ENCODE measurements at places on chromosomes 2 and 18.
A peak's percentile ranks its signal among the peaks of the same experiment; 100 is the strongest.

GRCh38 chr2:38524580-38524979, 78.1 kb downstream of the HNRNPLL start:
- no peak for DNase-seq

DNA sequence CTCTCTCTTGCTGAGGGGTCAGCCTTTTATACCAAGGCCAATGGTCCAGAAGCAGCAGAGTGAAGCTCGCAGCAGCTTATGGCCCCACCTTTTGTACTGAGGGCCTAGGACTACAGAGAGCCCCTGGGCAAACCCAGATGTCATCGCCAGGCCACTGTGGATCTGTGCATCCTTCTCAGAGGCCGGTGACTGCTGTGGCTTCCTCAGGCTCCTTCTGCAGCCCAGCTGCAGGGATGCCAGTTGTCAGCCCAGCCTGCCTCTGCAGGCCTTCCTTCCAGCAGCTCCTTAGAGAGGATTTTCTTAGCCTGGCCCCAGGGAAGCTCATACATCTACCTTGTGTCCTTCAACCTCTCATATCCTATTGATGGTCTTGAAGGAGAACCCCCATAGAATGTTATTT, 6.5 kb upstream of the ACOXL start:
- DNase-seq: no peak

DNA sequence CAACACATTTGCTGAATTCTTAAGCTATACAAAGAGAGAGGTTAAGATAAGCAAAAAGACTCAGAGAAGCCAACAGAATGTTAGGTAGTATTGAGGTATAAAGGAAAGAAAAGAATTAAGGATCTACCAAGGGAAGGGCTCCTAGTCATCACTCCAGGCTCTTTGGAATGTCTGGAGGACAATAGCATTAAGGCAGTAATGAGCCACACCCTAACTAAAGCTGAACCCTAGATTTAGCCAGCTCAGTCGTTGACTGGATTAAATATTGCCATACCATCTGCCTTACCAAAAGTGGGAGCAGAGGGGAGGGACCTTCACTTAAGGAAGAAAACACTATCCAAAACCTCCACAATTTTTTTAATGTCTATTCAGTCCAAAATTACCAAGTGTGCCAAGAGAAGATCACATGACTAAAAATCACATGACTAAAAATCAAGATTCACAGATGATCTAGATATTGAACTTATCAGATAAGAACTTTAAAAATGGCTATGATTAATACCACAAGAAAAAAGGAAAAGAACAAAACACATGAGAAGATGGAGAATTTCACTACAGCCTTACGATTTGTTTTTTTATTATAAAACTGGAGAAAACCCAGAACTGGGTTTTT, 59.7 kb downstream of the EXOC6B start:
- DNase-seq: no peak

GRCh38 chr2:214671319-214671885, 138.1 kb downstream of the BARD1 start:
- no peak for DNase-seq

DNA sequence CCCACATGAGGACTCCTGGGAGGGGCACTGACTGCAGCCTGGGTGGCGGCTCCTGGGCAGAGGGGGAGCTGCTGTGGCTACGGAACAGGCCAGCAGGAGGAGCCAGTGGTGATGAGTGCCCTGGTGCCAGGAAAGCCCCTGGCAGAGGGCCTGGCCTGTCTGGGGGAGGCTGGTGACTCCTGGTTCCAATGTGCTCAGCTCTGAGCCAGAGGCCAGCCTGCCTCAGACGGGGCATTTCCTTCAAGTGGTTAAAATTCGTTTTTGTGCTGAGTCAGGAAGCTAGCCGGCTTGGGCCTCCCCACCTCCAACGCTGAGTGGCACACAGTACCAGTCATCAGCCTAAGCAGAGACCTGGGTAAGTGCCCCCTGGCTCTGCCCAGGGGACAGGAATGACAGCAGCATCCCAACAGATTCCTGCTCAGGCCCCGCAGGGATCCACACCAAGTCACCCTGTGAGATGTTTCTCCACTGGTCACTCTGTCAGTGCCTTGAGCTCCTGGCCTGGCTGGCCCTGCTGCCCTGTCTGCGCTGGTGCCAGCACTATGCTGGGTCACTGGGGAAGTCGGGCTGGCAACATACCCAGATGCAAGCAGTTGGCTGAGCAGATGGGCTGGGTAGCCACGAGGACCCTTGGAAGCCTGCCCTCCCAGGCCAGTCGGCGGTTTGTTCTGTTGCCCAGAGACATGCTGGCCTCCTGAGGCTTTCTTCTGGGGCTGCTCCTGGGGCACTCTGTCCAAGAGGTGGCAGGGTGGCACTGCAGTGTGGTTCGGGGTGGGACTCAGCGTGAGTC, 7.1 kb upstream of the KLF11 start:
- no peak for DNase-seq

GRCh38 chr2:232541961-232542714, 2.6 kb downstream of the CHRNG start:
- DNase-seq: no peak

GRCh38 chr2:74528600-74529356, 728 bp downstream of the AUP1 start:
- no peak for DNase-seq

DNA sequence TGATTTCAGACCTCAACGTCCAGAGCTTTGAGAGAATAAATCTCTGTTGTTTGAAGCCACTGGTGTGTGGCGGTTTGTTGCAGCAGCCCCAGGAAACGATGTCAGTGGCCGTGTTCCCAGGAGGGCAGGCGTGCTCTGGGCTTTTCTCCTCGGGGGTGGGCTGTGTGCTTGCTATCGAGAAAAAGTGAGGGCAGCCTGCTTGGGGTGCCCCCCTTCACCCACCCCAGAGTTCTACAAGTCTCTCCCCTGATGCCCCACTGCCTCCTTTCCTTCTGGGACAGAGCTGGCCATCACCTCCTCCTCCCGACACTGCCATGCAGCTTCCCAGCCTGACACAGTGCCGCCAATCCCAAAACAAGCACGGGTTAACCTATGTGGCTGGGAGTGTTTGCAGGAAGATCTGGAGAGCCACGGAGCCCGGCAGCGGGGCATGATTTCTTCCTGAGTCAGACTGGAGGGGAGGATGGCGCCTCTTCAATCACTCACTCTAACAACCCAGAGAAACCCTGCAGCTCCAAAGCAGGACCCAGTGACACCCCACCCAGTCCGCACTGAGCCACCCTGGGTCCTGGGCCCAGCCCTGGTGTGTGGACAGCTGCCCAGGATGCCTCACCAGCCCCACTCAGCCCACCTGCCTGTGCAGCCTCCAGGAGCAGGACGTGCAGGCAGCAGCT, 213.7 kb upstream of the RAB6C start:
- no peak for DNase-seq

DNA sequence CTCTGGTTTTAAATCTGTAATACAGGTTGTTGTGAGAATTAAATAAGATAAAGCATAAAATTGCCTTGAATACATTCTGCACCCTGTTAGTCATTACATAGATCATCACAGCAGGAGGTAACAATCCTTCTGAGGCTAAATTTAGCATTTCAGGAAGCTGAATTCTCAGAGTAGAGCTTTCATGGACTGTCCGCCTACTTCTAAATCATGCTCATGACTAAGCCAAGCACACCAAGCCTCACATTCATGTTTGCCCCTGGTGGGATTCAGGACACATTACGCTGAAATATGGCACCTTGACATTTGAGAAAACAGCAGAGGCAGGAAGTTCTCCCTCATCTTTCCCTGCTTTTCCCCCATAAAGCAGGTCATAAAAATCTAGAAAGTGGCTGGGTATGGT, 16.6 kb upstream of the PIK3C3 start:
- DNase-seq: peak; percentile 67

DNA sequence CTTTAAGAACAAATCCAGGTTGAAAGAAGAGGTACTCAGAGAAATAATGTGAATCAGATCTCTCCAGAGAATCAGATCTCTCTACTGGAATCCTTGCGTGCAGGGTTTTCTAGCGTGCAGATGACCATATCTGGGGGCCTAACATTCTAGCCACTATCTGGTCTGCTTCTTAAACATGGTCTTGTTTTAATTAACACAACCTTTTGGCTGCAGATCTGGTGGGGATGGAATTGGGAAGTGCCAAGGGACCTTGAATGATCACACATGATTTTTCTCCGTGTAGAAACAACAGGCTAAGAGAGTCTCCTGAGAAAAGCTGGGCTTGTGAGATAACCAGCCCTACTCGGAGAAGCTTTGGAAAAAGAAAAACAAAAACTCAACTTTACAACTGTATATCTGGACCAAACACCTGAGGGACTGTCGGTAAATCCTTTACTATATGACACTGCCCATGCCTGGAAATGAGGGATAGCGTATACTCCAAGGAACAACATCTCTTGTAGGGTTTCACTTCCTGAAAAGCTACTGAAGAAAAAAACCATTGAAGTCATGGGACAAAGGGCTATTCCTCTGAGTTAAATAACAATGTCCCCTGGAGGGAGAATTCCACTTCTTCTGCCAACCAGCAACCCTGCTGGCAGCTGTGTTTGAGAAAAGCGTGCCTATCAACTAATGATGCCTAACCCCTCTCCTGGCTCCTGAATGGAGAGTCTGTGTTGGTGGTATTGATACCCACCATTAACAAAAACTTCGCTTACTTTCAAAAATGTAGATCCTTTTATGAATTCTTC, 171.0 kb upstream of the REV1 start:
- no peak for DNase-seq

GRCh38 chr2:40049781-40050180, 270.7 kb upstream of the THUMPD2 start:
- peak; percentile 14 for DNase-seq

GRCh38 chr18:23884681-23885375, 129.7 kb upstream of the TTC39C start:
- no peak for DNase-seq

- no peak for DNase-seq
These were observed 38.0 kb downstream of the MFSD6 start for GRCh38 chr2:190446193-190446592.

DNA sequence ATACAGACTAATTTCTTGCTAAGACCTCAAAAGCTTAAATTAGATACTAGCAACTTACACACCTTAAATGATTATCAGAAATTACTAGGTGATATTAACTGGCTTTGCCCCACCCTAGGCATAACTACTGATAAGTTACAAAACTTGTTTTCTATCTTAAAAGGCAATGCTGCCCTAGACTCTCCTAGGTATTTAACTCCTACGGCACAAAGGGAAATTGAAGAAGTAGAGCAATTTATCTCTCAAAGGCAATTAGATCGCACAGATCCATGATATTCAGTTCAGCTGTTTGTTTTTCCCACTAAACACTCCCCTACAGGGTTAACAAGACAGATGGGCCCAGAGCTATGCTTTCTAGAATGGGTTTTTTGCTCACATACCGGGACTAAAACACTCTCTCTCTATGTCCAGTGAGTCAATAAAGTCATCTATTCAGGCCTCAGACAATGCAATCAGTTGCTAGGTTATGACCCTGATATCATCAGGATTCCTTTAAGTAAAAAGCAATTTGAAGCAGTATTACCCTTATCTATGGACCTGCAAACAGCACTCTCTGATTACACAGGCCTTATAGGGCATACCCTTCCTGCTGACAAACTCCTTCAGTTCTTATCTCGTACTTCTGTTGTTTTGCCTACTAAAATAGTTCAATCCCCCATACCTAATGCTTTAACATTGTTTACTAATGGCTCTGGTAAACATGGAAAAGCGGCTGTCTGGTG, 14.3 kb downstream of the MAP3K2 start:
- no peak for DNase-seq

Measured in SK-N-MC (cell line).